Amniotic stem cell (primary cell): ENCODE measurements at places on chromosomes 2 and 18.

DNA sequence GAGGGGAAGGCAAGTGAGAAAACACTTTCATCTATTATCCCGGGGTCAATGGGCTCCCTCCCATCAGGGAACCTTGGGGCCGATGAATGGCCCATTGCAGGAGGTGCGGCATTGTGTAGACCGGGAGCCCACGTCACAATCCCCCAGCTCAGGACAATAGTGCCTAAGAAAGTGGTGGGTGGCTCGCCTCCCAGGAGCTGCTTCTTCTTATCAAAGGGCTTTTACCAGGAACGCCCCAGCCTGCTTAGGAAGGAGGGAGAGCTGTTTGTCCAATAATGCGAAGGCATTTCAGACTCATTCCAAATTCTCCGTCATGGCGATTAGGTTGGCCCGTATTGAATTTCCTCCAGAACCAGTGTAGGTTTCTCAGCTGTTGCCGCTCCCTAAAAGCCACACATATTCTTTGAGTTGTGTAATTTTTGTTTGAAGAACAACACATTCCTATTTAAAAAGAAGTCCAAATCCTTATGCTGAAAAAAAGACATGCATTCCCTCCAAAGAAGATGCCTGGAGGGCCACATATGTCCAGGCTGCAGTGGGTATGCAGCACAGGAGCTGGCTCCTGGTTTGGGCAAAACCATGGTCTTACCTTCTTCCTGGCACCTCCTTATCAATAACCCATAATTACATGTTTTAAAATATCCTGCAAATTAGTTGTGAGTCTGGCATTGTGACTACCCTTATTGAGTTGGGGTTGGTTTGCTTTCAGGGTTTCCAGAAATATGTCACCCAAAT is 264.7 kb downstream of the MYCN start:
- DNase-seq = no peak

GRCh38 chr2:146048141-146048540 is 1528.2 kb upstream of the ZEB2 start:
- DNase-seq = no peak

GRCh38 chr2:71001592-71001927 is 6.9 kb upstream of the TEX261 start:
- DNase-seq = no peak

DNA sequence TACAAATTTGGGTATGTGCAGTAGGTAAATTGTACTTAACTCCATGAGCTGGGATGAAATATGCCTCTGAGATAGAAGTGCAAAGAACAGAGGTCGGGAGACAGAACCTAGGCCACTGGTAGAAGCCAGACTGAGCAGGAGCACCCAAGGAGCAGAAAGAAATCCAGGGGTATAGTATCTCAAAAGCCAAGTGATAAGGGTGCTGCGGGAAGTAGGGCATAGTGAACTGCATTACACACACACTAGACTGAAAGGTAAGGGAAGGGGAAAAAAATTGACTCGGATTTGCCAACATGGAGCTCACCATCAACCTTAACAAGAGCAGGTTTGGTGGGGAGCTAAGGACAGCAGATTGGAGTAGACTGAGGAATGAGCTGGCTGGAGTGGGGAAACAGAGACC is 89.3 kb upstream of the TMEM247 start:
- DNase-seq = no peak

DNA sequence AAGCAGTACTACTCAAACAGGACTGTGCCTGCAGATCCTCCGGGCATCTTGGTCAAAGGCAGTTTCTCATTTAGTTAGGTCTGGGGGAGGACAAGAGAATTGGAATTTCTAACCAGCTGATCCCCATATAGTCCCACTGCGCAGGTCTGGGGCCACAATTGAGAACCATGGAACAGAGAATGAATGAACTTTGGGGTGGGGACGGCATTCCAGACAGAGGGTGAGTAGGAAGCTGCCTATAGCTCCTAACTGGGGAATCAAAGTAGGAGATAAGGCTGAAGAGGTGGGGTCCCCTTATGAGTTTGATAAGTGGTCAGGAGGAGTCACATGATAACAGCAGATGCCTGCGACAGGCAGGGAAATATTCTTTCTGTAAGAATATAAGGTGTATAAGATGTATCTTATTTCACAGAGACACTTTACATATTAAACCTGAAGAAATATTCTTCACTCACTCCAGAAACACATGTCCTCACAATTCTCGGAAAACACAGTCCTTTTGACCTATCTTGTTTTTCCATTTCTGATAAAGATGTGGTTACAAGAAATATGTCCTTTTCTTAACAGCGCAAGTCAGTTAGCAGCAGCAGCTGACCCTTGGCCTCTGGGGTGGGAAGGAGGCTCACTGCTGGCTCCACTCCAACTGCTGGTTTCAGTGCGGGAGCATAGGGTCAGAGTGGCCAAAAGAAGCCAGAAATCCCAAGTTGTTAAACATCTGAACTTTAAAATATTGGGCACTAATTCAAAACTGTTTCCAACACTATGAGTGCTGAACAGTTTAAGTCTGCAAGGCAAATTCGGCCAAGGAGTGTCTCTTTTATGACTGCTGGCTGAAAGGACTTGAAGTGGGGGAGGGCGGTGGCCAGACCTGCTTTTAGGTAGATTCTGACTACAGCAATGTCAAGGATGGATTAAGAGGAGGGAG is 12.6 kb upstream of the TMEM214 start:
- no peak for DNase-seq

DNA sequence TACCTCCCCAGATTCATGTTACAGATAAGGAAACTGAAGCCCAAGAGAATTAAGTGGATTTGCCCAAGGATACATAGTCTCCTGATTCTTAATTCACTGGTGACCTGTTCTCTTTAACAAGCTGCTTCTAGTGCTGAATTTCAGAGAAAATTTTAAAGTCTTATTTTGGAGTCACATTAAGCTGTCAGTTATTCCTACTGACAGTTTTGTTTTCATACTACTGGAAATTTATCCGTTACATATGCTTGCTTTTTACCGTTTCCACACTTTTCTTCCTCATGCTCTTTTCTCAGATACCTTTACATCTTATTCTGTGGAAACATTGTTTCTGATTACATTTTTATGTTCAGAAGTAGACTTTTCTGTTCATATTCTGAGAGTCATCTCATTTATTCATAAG is 1.3 kb downstream of the MOB4 start:
- no peak for DNase-seq

DNA sequence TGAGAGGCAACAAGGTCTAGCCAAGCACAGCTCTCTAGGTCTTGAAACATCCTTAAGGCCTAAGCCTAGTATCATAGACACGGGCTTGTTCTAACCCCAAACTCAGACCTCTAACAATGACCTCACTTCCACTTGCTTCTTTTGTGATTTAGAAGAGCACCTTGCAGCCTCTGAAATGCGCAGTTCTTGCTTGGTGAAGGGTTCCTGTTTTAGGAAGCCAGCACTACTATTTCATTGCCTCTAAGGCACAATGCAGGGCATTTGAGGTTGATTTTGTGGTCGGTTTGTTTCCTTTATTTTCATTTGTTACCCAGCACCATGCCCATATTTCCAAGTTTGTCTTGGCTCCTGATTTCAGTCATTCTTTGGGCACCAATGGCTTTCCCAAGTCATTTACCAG is 117.0 kb upstream of the CYP1B1 start:
- DNase-seq = no peak

- DNase-seq = peak; percentile 21
These were observed 67.3 kb upstream of the UPP2 start for GRCh38 chr2:158034198-158034866.

GRCh38 chr18:10405816-10406663 is 48.4 kb upstream of the APCDD1 start:
- DNase-seq = no peak

DNA sequence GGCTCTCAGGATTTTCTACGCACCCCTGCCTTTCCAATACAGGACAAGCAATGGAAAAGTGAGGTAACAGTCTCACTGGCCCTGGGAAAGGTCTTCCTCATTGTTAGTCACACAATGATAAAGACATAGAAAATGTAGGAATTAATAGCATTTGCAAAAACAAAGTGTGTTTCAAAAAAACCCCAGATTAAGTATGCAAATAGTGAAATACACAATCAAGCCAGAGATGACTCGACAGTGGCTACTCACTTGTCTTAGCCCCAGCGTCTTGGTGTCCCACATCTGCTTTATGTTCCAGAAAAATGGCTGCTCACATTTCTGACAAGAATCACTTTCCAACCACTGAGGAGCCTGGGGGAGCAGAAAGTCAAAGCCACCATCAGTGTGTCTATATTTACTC is 47.0 kb upstream of the AP1S3 start:
- no peak for DNase-seq

- DNase-seq = peak; percentile 23
These were observed 54.7 kb upstream of the MBOAT2 start for GRCh38 chr2:9057939-9058761.

DNA sequence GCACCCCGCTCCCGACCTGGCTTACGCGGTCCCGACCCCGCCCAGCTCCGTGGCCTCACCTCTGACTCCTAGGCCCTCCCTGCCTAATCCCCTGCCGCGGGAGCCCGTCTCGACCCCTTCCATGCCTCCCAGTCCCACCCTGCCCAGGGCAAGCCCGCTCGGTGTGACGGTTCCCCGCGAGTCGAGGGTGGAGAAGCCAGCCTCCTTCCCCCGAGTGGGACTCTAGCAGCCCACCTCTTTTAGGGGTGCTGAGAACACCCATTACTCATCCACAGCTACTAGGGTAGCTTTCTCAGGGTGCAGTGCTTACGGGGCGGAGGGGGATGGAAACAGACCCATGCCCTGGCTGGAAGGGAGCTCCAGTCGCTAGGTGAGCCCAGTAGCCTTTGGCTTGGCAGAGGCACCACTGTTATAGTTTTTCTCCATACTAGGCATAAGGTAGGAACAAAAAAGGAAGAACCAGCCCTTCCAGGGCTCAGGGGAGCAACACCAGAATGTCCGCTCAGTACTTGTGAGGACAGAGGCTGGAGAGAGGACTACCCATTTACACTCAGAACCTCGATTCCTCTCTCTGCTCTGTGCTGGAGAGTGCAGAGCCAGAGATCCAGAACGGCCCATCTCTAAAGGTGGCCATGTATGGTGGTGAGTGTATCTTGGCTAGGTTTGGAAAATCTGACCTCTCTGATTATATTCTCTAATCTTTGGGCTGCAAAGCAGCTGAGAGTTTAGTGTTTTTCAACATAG is 606 bp downstream of the AGBL5 start:
- DNase-seq = no peak

- no peak for DNase-seq
These were observed 38.7 kb downstream of the MAP4K4 start for GRCh38 chr2:101736233-101736632.

GRCh38 chr2:108626995-108627394 is 92.3 kb upstream of the RANBP2 start:
- no peak for DNase-seq

DNA sequence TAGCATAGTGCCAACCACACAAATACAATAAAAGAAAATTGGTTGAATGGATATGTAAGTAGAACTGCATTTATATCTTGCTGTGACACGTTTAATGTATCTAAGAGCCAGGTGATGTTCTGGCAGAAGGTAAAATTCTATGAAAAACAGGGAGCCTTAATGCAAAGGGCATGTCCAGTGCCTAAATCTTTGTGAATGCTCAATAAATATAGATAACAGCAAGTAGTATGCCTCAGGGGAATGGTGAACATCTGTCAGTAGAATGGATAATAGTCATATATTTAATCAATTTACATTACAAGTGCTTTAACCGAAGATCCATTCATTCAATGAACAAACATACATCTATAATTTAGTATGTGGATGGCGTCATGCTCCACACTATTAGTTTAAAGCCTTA is 43.7 kb upstream of the NYAP2 start:
- DNase-seq = no peak

- DNase-seq = no peak
These were observed 104.2 kb upstream of the FZD7 start for GRCh38 chr2:201929281-201930026.

GRCh38 chr18:54964741-54965140 is 5.5 kb upstream of the CCDC68 start:
- no peak for DNase-seq

- no peak for DNase-seq
These were observed 173.9 kb downstream of the SUCLG1 start for GRCh38 chr2:84285056-84285747.

- no peak for DNase-seq
These were observed 134.7 kb downstream of the RIF1 start for GRCh38 chr2:151544449-151544848.

GRCh38 chr2:9114458-9114857 is 92.2 kb upstream of the ASAP2 start:
- no peak for DNase-seq

GRCh38 chr18:77702686-77703085 is 453.0 kb downstream of the GALR1 start:
- no peak for DNase-seq

- DNase-seq = no peak
These were observed 27.7 kb downstream of the GALNT1 start for GRCh38 chr18:35609236-35609635.

DNA sequence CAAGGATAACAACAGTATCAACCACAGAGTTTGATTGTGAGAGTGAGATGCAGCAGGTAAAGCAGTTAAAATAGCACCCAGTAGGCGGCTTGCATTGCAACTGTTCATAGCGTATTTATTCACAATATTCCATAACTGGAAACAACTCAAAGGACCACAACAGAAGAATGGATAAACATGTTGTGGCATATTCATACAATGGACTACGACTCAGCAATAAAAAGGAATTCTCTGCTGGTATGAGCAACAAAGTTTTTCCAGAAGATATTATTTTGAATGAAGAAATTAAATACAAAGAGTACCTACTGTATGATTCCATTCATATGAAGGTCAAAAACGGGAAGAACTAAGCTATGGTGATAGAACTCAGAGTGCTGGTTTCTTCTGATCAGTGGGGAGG is 25.2 kb downstream of the GPATCH11 start:
- no peak for DNase-seq

- DNase-seq = no peak
These were observed 415.3 kb downstream of the ZNF521 start for GRCh38 chr18:24936691-24937090.

GRCh38 chr2:57802243-57802642 is 244.4 kb upstream of the VRK2 start:
- no peak for DNase-seq

GRCh38 chr2:174608866-174609214 is 11.2 kb upstream of the WIPF1 start:
- no peak for DNase-seq

- DNase-seq = no peak
These were observed at the start of gene SKOR2 for GRCh38 chr18:47251289-47252120. Gene SKOR2 (minus strand): TSS chr18:47251660. CDS start chr18:47249183, 2,477 bp downstream.

- no peak for DNase-seq
These were observed 40.3 kb downstream of the LHCGR start for GRCh38 chr2:48715042-48715899.

- DNase-seq = no peak
These were observed 362.8 kb downstream of the CBLN2 start for GRCh38 chr18:72181241-72181764.

- no peak for DNase-seq
These were observed 731.7 kb upstream of the ID2 start for GRCh38 chr2:7950035-7950612.

GRCh38 chr18:28002841-28003240 is 174.1 kb downstream of the CDH2 start:
- DNase-seq = no peak

DNA sequence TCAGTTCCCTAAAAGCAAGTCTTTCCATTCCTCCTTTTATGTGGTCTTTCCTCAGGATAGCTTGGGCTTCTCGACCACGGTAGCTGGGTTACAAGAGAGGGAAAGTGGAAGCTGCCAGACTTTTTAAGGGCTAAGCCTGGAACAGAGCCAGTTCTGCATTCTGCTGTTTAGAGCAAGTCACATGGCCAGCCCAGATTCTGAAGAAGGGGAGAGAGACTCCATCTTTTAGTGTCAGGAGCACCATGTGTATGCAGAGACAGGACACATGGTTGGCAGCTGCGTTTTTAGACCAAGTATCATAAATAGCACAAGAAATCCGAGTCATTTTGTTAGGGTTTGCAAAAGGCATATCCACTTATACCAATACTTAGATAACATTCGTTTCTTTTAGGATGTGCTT is 4.7 kb downstream of the HMSD start:
- DNase-seq = no peak
